ENCODE measurements at places on chromosomes 6 and 20. TPM values are rescaled to one million over a fixed set of nuclear protein-coding genes. Genes with fewer than 3 reads are reported as not detected.
A peak's percentile ranks its signal among the peaks of the same experiment; 100 is the strongest.

DNA sequence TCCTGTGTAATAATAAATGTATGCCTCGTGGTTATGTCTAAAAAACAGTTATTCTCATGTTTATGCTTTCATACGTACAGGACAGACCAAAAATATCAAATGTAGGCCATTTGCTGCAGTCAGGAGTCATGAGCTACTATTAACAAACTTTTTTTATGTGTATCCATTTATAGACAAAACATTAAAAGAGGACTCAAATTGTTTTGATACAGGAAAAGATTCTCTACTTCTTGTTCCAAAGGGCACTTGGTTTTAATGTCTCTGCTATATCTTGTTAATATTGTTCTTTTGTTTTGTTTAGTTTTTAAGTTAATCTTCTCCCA is 155.2 kb downstream of the ZDHHC14 start:
- DNase-seq, result no peak

GRCh38 chr6:136333824-136334464 is 44.3 kb upstream of the BCLAF1 start:
- no peak for DNase-seq

- DNase-seq, result no peak
Observed at GRCh38 chr6:131547488-131547887, 25.5 kb upstream of the ARG1 start.

ZNF391 gene
- 3.5 TPM for total RNA-seq

DNA sequence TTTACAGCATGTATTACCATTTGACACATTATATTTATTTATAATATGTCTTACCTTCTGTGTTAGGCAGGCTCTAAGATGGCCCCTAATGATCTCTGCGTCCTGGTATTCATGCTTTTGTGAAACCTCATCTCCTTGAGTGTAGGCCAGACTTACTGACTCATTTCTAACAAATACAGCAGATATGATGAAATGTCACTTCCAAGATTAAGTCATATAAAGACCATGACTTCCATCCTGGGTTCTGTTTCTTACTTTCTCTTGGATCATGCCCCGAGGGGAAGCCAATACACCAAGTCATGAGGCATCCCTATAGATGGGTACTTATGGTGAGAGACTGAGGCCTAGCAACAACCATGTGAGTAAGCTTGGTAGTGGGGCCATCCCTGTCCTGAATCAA is 30.2 kb downstream of the ZHX3 start:
- peak; percentile 86 for DNase-seq

DNA sequence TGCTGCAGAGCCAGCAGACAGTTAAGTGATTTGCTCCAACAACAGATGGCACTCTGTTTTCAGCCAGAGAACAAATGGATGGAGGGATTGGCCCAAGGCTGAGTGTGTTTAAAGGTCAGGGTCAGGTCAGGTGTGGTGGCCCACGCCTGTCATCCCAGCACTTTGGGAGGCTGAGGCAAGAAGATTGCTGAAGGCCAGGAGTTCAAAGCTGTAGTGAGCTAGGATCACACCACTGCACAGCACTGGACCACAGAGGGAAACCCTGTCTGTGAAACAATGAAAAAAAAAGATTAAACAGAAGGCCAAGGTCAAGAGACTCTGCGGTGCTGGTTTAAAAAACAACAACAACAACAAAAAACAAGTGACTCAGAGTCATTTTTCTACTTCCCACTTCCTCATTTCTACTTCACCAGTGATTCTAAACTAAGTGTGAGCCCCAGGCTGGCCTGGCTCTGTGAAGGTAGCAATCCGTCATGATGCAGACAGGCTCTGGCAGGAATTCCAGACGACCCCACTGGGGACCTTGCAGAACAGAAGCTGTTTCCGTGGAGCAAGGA is 42.5 kb upstream of the ARMC2 start:
- DNase-seq, result no peak

TSPO2 gene
- total RNA-seq, result not detected

GRCh38 chr6:33861722-33862121 is 57.9 kb upstream of the MLN start:
- no peak for DNase-seq

- DNase-seq, result no peak
Observed at GRCh38 chr6:30060606-30061091, 416 bp upstream of the POLR1H start.

GRM1 gene
- not detected for total RNA-seq

- peak; percentile 95 for DNase-seq
Observed at GRCh38 chr6:19538096-19538495, 299.1 kb upstream of the ID4 start.

HS3ST5 gene
- total RNA-seq, result not detected

NEDD9 gene
- 3.1 TPM for total RNA-seq

C20orf144 gene
- total RNA-seq, result 0.07 TPM

PTCRA gene
- total RNA-seq, result not detected

Data from foreskin keratinocyte (primary cell).